Activated T-helper 2 cell treated with anti-CD3 and anti-CD28 coated beads, Interferon-gamma antibody, Interleukin-2, Interleukin-4, amounts not matched to agents 10 μg/mL and 5 μg/mL and 100 μg/mL, durations not matched to agents 14 hours and 24 hours and 36 hours (primary cell): ENCODE measurements at places on chromosomes 6 and 20.

DNA sequence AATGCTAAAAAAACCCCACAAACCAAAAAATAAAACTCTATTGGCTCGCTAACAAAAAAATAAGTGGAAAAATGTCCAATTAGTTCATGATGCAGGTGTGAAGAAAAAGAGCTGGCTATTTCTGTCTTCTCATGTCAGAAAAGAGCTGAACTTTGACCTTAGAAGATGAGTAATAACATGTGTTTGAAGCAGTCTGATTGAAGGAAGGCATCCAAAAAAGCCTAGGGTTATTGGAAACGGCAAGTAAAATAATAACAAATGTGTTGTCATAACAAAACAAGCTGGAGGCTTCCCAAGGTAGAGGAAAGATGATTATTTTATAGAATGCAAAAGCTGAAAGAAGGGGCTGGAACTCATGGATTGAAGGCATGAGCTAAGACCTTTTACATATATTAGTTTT lies 94.4 kb upstream of the FAM184A start:
- DNase-seq, result no peak

DNA sequence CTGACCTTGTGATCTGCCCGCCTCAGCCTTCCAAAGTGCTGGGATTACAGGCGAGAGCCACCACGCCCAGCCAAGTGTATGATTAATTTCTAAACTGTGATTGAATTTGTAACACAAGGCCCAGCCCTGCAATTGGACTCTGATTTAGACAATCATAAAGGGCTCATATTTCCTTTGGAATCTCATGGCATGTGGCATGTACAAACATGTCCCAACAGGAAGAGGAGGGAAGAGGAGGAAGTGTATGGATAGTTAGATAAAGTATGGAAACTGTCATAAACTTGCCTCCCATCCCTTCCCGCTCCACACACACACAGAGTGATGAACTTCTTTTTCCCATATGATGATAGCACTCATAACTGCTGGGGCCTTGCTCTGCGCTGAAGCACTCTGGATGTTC lies 27.2 kb upstream of the QKI start:
- no peak for DNase-seq

- DNase-seq, result no peak
These were observed 146.2 kb upstream of the SMLR1 start for GRCh38 chr6:130681028-130681427.

- no peak for DNase-seq
These were observed 862 bp downstream of the UCKL1 start for GRCh38 chr20:63955281-63955826.

DNA sequence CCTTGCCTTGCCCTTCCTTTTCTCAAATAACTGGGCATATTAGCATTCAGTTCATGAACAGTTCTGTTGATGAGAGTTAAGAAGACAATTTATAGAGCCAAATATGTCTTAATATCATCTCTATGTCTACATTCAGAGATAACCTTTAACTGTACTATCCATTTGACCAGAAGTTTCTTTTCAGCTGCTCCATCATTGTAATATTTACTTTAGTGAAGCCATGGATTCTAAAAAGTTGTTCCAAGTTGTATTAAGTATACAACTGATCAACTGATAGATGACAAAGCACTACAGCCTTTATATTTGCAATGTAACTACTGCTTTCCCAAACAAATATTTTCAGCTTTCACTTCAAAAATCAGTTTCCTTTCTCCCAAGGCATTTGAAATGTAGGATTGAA lies 1252.7 kb downstream of the EPHA7 start:
- DNase-seq, result no peak

- no peak for DNase-seq
These were observed 14.9 kb downstream of the PLCG1 start for GRCh38 chr20:41152108-41152757.
